Stimulated activated CD4-positive, alpha-beta T cell treated with anti-CD3 and anti-CD28 coated beads, Interleukin-1b, Interleukin-23, amount 100 ng/mL, for 24 hours (primary cell): ENCODE measurements at places on chromosomes 4 and X.

GRCh38 chr4:63233671-63234070 lies 1175.6 kb downstream of the TECRL start:
- no peak for DNase-seq

DNA sequence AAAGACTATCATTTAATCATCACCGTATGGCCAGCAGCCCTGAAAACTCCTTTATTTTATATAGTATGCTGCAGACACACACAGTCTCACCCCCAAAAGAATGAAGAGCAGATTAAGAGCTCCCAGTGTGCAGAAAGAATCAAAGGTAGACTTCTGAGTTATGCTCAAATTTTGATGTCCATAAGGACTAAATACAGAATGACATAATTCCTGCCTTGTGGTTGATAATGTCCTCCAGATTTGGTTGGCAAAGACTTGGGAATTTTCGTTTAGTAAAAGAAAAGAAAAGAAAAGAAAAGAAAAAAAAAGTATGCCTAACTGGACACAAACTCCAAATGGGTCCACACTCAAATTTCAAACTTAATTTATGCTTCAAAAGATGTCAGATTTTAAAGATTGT lies 118.1 kb upstream of the PLAC1 start:
- no peak for DNase-seq

DNA sequence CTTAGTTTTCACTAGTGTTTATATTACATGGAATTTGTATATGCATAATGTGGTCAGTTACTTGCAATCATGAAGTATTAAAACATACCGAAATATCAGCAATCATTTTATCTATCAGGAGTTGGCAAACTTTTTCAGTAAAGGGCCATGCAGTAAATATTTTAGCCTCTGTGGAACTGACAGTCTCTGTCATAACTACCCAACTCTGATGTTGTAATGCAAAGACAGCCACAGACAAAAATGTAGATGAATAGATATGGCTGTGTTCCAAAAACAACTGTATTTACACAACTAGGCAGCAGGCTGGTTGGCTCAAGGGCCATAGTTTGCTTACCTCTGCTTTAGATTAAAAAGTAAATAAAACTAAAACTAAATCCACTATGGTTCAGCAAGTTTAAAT lies 200.2 kb downstream of the HS3ST1 start:
- DNase-seq, result no peak

DNA sequence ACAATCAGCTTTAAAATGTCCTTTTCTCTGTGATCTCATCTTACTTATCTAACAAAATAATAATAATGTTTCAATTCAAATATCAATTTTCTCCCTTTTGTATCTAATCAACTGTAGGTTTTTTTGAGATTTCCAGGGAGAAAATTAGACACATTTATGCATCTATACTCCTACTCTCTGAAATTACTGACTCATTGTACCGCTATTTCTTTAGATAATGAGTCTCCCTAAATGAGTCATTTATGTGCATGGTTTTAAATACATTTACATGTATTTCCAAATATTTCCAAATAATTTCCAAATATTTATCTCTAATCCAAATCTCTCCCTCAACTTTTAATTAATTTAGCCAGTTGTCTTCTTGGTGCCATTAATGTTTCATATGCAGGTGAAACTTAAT lies 621.0 kb downstream of the TECRL start:
- no peak for DNase-seq

DNA sequence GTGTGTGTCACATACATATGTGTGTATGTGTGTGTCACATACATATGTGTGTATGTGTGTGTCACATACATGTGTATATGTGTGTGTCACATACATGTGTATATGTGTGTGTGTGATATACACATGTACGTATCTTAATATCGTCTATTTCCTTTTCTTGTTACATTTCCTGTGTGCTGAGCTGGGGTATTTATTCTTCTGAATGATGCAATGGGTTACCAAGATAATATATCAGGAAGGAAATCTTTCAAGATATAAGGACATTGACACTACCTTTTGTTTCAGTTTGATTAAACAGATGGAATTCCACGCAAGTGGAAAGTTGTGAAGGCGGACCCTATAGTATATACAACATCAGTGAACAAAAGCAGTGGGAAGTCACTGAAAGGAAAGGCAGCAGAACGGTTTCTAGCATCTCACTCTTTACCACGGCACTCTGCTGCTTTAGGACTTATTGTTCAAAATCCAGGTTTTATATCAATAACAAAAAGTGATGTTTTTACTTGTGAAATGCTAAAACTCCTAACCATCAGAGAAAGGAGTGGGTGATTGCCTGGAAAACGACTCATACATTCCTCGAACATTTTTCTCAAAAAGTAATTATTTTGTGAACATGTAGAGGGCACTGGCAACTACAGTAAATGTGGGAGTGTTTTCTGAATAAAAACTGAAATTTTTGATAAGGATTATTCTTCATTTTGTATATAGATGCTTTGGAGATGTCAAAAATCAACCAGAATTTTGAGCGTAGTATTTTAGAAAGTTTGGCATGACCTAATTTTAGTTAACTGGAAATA lies 43.1 kb upstream of the IL21 start:
- no peak for DNase-seq

DNA sequence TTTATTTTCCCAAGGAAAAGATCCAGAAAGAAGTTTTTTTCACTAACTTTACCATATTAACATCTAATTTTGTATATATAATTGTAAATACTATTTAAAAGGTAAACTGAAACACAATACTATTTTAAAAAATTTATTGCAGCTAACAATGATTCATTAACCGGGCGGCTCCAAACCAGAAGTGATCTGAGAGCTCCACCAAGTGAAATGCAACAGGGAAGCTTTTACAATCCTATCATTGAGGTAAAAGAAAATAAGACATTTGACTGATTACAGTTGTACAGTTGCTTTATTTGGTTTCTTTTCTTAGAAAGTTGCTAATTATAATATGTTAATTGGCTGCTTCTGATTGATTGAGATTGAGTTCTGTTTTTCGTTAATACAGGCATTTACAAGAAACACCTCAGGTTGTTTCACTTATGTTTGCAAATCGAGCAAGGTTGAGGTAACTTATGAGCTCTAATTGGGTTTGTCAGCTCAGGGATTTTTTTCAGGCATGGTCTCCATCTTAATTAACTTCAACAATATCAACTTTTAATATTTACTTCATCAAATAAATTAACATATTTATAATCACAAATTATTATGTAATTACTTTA lies 220.2 kb upstream of the UGT8 start:
- DNase-seq, result no peak

DNA sequence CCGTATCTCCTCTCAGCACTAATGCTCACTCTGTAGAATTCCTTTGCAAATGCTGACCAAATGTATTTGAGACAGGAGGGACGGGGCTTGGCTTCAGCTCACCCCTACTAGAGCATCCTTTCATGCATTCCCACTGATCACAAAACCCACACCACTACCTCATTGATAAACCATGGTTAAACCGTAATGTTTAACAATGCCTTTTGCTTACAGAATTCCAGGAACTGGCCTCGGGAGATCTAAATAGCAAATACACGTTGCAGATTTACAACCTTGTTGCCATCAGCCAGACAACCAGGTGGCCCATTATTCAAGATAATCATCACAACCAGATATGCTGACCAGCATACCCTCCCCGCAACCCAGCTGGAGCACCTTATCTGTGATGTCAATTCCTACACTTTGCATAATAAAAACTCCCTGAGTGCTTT lies 391.9 kb downstream of the KCTD8 start:
- no peak for DNase-seq

DNA sequence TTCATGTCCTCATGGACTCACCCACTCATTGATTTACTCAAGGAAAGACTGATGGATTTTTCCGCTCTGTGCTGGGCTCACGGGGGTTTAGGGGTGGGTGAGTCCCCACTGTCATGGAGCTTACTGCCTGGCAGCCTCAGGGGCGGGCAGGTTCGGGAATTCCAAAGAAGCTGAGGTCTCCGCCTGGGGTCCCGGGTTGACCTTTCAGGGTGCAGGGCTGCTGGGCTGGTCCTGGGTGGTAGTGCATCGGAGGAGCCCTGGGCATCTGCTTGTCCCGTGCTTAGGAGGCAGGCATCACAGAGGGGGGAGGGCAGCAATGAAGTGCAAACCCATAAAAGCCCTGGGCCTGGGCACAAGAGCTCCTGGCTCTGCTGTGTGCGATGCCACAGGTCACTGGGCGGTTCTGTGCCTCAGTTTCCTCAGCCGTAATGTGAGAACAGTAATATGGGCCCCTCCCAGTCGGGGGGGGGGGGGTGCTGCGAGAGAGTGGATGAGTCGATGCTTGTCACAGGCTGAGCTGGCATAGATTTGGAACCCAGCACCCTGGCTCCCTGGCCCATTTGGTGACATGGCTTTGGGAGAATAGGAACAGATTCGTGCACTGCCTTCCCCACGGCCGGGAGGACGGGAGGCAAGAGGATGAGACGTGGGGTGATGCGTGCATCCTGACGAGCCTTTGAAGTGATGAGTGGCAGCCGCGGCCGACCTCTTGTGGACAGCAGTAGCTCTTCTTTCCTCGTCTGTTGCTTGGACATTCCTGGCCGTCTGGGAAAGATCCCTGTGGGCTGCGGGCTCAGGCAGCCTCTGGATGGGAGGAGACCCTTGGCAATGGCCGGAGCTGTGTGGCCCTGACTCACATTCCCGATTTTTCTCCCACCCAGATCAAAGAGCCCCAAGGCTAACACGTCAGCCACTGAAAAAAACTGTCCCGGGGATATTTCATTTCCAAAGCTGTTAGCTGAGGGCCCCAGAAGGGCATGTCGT lies 42.0 kb downstream of the PSAPL1 start:
- no peak for DNase-seq

DNA sequence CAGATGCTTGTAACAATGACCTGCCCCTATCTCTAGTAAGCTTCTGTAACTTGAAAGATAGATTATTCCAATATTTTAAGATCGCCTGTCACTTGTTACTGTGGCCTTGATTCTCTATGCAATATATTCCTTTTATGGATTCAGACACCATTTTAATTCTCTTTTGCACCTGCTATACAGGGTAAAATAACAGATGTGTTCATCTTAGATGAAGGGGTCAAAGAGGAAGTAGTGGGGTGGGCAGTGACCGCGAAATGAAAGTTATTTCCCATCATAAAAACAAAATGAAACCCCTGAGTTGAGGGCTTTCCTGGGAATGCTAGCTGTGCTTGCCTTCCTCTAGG lies 175.9 kb downstream of the TSPAN5 start:
- no peak for DNase-seq

GRCh38 chr4:39970671-39971640 lies 6.8 kb downstream of the PDS5A start:
- no peak for DNase-seq

DNA sequence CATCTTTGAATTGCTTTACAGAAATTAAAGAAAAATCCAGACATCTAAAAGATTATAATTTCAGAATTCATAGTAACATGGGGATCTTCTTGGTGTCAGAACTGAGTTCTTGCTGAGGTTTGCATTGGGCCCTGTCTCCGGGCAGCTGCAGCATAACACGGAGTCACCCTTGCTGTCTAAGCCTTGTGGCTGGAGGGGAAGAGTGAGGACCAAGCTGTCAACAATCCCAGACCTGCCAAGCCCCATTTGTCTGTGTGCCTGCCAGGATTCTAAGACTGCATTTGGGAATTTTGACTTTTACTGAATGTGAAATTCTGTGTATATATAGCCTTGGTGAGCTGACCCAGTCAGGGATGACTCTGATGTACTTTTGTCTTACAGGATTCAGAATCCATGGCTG lies 25.2 kb upstream of the NAP1L5 start:
- no peak for DNase-seq

DNA sequence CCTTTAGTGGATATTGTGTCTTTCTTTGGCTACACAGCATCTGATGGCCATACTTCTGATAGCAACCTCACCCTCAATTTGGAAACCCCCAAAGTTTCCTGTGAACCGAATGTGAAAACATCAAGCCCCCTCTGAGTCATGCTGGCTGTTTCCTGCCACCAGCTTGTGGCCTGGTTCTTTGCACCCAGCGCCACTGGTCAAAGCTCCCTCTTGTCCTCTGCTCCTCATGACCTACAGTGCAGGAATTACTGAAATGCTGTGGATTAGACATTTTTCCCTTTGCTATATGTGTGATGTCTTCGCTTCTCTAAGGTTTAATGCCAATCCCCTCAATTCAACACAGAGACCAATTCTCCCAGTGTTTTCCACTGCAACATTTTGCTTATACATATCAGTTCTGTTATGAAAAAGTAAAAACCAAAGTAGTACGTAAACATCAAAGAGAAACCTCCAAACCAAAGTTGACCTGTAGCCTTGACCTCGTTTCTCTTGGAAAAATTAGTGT lies 224.0 kb upstream of the TENM3 start:
- DNase-seq, result no peak
